Activated T-helper 1 cell treated with anti-CD3 and anti-CD28 coated beads, Interleukin-2, amount 50 U/mL, for 16 hours (primary cell): ENCODE measurements at places on chromosomes 1 and 21.

- no peak for DNase-seq
Observed at GRCh38 chr1:8669606-8670335, 147.7 kb downstream of the RERE start.

DNA sequence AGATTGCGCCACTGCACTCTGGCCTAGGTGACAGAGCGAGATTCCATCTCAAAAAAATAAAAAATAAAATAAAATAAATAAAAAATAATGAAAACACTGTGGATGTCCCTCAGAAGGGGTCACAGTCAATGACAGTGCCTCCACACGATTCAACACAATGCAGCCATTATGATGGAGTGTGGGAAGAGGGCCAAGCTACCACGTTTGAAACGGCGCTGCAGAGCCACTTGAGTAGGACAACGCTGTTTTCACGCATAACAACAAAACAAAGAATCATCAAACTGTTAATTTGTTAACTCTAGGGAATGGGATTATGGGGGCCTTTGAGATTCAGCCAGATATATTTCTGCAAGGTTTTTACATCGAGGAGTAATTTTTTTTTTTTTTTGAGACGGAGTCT is 36.5 kb downstream of the NKAIN1 start:
- no peak for DNase-seq

- no peak for DNase-seq
Observed at GRCh38 chr21:14383596-14384180, 742 bp upstream of the HSPA13 start.

GRCh38 chr1:23171181-23171755 is 2.6 kb upstream of the LUZP1 start:
- no peak for DNase-seq

DNA sequence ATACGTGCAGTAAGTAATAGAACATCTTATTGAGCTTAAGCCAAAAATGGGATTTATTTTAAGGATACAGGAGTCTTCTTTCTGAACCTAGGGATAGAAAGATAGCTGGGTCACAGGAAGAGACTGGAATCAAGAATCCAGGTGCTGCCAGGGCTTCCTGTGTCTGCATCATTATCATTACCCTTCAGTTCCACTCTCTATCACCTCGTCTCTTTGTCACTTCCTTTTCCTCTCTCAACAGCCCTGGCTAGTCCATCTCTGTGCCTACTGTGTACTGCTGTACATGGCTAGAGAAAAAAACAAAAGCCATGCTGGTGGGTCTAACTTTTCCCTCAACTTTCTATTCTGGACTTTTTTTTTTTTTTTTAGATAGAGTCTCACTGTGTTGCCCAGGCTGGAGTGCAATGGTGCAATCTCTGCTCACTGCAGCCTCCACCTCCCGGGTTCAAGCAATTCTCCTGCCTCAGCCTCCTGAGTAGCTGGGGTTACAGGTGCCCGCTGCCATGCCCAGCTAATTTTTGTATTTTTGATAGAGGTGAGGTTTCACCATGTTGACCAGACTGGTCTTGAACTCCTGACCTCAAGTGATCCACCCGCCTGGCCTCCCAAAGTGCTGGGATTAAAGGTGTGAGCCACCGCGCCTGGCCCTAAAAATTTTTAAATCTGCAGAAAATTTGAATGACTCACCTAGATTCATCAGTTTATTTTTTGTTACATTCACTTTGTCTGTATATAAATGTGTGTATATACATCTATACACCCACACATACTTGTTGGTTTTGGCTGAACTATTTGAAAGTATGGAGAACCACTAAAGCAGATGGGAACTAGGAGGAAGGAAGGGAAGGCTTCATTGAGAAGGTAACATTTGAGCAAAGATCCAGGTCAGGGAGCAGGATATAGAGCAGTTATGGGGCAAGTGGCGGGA is 31.9 kb downstream of the UBE4B start:
- DNase-seq = no peak

DNA sequence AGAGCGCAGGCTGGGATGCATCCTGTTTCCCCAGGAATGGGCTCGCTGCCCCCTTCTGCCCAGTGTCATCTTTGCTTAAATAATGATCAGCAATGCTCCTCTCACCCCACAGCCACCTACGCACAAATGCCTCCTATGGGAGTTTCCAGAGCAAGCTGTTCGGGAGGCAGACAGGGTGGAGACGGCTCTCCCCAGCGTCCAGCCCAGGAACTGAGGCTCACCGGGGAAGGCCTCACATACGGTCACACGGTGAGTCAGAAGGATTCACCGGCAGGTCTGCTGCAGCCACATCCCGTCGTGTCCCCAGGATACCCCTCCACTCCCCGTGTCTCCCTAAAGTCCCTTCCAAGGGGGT is 40.3 kb upstream of the RUNX3 start:
- DNase-seq = no peak

GRCh38 chr1:209659909-209660308 is 7.7 kb upstream of the LAMB3 start:
- no peak for DNase-seq

DNA sequence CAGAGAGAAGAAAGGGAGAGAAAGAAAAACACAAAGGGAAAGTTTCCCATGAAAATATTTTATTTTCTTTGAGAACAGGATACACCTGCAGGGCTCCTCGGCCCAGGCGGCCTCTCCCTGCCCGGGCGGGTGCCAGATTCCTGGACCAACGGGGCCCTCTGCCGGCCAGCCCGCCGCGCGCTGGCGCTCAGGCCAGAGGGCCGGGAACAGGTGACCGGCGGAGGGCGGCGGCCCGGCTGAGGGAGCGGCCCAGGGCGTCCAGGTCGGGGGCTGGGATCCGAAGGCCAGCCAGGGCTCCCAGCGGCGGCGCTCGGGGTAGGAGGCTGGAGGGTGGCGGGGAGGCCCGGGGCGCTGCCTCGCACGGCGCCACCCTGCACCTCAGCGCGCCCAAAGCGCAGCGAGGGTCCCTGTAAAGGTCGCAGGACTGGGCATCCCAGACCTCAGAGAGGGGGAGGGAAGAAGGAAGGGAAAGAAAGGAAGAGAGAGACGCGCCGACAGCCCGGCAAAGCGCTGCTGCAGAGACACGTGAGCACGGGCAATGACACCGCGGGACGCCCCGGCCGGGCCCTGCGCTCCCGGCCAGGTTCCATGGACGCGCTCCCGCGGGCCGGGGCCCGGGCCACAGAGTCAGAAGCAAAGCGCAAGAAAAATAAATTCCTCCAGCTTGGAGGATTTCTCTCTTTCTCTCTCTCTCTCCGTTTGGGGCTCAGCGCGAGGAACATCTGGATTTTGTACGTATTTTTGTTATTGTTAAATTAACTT is 927 bp downstream of the WNT9A start:
- no peak for DNase-seq

DNA sequence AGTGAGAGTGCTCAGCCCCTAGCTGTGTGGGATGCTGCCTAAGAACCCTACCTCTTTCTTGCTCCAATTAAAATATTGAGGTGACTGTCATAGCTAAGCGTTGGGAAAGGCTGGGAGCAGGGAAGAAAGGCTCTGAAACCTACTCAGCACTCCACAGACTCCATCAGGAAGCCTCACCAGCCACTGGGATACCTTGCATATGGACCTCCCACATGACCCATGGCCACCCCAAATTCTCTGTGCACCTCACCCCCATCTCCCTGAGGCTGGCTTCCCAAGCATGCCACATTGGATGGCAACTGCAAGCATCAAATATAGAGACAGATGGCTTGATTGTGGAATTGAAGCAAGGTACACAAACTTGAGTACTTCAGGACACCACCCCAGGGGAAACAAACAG is 41.8 kb downstream of the FLVCR1 start:
- no peak for DNase-seq

DNA sequence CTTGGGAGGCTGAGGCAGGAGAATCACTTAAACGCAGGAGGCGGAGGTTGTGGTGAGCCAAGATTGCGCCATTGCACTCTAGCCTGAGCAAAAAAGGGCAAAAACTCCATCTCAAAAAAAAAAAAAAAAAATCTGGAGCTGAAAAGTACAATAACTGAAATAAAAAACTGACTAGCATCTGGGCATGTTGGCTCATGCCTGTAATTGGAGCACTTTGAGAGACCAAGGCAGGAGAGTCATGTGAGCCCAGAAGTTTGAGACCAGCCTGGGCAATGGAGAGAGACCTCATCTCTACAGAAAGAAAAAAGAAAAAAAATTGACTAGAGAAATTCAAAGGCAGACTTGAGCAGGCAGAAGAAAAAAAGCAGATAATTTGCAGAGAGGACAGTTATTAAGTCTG is 18.1 kb downstream of the CLDN19 start:
- DNase-seq = no peak

- no peak for DNase-seq
Observed at GRCh38 chr1:44832056-44832705, 10.9 kb downstream of the PTCH2 start.

- no peak for DNase-seq
Observed at GRCh38 chr1:208061632-208062031, 150.7 kb upstream of the CD34 start.

DNA sequence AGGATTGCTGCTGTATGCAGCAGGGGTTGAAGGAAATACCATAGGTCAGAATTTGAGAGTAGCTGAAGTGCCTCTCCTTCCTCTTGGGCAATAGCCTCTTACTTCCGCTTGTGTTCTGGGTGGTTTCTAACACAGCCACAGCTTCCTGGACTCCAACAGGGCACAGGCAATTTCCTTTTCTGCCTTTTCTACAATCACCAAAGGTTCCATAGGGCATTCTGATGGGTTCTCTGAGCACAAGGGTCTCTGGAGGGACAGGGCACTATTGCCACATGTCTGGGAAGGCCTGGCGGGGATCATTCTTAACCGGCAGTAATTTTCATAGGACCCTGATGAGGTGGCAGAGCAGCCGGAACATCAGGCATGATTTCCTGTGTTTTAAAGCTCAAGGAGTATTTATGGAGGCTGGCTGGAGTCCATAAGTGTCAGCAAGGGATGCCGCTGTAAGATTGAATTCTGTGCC is 5.5 kb upstream of the AGTRAP start:
- DNase-seq = no peak

DNA sequence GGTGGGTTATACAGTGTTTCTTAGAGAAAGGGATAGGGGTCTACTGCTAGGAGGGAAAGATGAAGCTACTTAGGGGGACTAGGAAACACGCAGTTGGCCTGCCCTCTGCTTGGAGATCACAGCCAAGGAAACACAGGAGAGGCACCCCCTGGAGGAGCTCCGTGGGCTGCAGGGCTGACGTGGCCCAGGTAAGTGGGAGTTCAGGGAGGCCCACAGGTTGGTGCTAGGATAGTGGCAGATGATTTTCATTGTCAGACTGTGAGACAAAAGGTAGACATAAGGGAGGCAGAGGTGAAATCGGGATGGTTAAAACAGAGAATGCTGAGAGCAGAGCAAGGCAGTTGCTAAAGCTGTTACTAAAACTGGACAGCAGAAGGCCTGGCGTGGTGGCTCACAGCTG is 463.0 kb downstream of the DSCAM start:
- DNase-seq = no peak

DNA sequence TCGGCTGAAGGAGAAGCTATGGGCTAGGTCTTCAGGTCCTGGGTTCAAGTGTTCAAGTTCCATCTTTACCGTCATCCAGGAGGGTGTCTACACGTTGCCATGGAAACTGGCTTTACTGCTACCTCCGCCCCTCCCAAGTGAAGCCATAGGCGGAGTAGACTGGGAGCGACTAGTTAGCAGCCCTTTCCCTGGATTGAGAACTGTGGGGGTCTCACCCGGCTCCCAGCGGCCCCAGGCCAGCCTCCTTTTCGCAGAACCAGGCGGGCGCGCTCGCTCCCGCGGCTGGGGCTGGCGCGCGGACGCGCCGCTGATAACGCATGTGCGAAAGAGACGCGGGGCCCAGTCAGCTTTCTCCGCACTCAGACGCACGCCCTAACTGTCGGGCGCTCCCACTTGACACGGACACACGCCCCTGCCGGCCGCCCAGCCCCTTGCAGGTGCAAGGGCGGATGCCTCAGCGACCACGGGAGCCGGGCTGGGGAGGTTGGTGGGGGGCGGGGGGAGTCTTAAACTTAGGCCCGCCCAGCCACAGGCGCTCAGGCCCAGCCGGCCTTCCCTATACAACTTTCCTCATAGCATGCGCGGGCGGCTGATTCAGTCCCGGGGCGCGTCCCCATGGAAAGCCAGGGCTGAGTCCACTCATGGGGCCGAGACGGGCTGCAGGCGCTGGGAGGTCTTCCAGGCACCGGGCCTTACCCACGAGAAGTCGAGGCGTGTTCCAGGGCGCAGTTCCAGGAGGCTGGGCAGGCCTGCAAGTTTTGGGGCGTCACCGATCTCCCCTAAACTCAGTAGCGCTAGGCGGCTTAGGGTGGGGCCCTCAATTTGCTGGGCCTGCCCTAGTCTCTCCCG is 7.4 kb downstream of the EFNA4 start:
- peak; percentile 62 for DNase-seq
